Left renal pelvis (tissue), 4 donors: ENCODE measurements at places on chromosomes 4 and X. TPM values are rescaled to one million over a fixed set of nuclear protein-coding genes. Genes with fewer than 3 reads are reported as not detected.

DNA sequence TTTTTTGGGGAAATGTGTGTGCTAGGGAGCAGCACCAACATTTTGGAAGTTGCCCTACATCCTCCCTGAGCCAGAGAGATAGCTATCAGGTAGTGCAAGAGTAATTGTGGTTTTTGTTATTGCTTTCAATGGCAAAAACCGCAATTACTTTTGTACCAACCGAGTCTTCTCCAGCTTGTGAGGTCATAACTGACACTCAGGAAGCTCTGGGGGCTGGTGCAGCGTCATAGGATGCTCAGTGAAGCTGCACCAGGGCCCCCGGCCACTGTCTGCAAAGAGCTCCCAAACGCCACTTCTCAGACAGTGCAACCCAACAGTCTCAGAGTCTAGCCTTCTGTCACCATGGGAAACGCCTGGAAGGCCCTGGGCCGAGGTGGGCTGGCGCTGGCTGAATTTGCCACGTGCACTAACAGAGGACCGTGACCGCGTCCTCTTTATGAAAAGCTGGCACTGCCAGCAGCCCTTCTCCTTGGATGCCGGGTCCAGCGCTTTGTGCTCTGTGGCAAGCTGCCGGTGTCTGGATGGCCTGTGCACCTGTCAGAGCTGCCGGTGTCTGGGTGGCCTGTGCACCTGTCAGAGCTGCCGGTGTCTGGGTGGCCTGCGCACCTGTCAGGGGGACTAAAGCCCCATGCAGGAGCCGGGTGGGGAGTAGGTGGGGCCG lies 19.4 kb downstream of the SH3TC1 start:
- DNase-seq = no peak

DNA sequence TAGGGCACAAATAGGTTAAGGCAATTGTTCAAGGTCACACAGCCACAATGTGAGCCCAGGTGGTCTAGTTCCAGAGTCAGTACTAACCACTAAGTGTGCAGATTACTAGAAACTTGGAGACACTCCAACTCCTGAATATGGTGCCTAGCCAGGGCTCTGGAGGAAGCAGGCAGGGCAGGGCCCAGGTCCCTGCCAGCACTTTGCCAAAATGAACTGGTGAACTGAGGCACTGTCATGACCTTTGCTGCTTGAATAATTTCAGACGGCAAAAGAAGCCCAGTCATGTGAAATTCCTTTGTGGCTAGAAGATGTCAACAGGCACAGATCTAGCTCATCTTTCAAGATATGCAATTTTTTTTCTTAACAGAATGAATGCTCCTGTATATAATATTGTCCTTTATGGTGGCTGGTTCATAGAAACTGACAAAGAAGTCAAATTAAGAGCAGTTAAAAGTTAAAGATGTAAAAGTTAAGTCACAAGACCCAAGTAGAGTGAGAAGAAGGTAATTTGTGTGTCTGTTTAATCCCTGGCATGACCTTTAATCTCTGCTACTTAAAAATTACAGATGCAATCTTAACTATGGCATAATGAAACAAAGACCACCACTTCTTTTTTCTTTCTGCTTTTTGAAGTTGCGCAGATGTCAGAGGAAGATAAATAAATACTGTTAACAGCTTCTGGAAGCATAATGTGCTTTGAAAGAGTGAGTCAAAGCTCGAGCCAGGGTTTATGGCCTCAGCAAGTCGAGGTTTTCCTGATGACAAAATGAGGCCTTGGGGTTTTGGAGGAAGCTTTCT lies 54.1 kb downstream of the SHROOM3 start:
- no peak for DNase-seq

DNA sequence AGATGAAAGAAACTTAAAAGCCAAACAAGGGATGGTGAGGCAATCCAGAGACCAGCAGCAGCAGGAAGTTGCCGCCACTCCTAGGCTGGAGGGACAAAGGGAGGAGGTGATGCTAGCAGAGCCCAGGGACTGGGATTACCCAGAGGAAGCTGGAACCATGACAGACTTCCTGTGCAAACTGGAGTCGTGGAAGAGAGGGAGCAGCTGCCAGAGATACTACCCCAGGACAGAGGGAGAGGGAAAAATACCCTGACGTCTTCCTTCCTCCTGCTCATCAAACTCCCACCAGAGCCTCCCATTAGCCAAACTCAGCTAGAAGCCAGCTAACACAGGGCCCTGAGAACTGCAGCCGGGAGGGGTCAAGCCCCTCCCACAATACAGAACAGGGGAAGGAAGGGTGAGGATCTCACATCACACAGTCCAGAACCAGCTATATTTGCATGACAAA lies 101.2 kb upstream of the KLF3 start:
- DNase-seq = no peak

GRCh38 chr4:185004562-185005218 lies 13.6 kb upstream of the HELT start:
- DNase-seq = peak; percentile 49

DNA sequence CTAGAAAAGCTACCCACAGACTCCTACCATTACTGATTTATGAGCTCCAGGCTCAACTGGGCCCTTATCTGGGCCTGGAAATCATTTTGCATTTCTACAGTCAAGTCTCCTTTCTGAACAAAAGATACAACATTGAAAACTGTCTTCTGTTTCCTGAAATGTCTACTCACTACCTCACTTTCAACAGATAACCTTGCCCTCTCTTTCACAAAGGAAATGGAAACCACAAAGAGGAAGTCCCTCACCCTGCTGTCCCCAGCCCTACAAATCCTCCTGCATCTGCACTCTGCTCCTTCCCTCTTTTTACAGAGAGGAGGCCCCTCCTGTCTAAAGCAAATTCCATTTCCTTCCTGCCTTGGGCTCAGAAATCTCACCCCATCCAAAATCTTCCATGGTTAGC lies 24.8 kb upstream of the CYBB start:
- no peak for DNase-seq

- DNase-seq = no peak
Observed at GRCh38 chr4:7192252-7193029, at the start of gene SORCS2. TSS of gene SORCS2 (plus strand) at chr4:7192538.

- DNase-seq = no peak
Observed at GRCh38 chr4:80521438-80521837, 185.9 kb downstream of the CFAP299 start.

GRCh38 chr4:153651587-153651986 lies 32.5 kb upstream of the TLR2 start:
- DNase-seq = no peak

DNA sequence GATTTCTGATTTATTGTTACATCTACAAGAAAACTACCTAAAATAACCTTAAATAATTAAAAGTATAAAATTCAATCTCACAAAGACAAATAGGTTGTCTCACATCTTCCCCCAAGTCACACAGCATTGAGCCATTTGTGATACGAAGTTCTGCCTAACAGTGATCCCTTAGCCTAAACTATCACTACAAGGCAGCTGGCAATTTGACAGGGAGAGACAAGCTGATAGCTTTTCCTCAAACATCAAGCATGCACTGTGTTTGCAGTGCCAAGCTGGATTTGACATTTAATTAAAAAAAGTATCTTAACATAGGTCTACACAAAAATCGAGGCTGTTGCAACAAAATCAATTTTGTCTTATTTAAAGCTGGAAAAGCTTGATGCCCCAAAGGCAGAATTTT lies 464.7 kb upstream of the TRAM1L1 start:
- DNase-seq = no peak

DNA sequence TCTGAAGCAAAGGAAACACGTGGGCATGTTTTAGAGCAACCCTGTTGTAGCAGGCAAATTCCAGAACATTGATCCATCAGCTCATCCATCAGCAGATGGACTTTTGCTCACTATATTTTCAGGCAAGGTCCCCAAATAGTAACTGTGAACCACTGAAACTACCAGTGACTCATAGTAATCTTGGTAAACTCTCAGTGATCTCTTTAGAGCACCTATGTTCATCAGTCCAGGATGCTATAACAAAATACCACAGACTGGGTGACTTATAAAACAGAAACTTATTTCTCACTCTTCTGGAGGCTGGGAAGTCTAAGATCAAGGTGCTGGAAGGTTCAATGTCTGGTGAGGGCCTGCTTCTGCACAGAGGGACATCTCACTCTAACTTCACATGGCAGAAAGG lies 28.9 kb upstream of the BTC start:
- DNase-seq = no peak

GRCh38 chrX:151687635-151688034 lies 7.6 kb upstream of the PRRG3 start:
- DNase-seq = no peak

- DNase-seq = no peak
Observed at GRCh38 chrX:140526171-140526570, 21.3 kb upstream of the SOX3 start.

DNA sequence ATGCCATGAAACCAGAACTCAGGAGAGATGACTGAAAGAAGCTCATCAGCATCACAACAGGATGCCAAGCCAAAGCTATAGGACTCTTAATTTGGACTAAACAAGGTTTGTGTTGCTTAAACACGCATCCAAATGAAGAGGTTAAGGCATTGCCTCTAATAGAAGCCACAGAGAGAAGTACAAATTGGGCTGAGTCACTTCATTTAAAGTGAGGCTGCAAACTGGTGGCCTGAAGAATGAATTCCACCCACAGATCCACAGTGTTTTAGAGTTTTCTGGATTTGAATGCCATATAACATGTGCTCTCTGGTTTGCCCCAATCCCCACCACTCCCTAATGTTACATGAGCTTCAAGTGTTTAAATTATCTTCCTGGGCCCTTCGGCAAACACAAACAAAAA lies 103.5 kb downstream of the FIP1L1 start:
- no peak for DNase-seq

- DNase-seq = no peak
Observed at GRCh38 chrX:154019061-154019621, 561 bp downstream of the IRAK1 start.

- no peak for DNase-seq
Observed at GRCh38 chr4:38243388-38244053, 283.3 kb downstream of the PTTG2 start.

DNA sequence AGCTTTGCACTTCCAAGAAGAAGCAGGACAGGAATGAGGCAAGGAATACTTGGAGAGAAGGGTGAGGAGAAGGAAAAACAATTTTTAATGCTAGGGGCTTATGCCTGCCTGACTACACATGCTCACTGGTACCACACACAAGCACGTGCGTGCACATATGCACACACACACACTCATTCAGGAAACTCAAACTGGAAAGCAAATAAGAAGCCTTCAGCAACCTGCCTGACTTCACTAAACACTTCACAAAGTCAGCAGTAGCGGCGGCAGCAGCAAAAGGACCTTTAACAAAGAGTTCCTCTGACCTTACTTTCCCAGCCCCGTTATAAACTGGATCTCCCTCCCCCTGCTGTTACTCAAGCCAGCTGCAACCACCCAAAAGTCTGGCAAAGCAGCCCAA lies 3.3 kb downstream of the ZDHHC9 start:
- no peak for DNase-seq

DNA sequence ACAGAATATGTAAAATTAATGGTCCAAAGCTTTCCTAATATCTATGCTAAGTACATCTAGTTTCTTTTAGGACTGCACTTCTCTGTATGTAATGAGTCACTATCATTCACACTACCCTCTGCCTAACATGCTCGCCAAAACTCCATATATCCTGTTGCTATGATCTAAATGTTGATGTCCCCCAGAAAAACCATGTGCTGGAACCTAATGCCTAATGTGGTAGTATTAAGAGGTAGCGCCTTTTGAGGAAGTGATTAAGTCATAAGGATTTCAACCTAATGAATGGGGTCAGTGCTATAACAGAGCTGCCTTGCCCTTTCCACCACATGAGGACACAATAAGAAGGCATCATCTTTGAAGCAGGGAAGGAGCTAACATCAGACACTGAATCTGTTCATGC lies 34.9 kb upstream of the NFKB1 start:
- no peak for DNase-seq

DNA sequence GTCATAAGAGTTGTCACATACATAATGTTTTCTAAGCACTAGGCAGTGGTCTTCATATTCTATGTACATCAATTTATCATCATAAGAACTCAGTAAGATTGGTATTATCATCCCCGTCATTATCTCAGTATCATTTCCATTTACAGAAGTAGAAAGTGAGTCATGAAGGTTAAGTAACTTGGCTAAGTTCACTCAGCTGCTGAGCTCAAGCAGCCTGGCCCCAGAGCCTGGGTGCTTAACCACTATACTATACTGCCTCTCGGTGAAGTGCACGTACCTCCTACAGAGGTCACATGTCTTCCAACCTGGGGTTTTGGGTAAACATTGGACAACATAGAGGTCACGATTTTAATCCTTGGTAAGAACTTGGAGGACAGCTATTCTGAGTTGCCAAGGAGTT lies 161.5 kb upstream of the GATB start:
- no peak for DNase-seq

DNA sequence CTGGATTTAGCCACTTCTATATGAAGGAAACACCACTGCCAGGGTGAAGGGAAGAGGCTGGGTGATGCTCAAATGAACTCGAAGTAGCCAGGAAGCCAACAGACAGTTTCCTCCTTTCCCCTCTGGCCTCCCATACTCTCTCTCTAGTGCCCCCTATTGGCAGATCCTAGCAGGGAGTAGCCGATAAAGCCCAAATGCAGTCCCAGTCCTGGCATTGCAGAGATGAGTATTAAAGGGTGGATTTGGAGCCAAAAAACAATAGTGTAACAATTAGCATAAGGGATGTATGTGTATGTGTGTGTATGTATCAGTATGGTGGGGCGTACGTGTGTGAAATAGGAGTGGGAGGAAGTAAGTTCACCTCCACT lies 213.8 kb upstream of the LDB2 start:
- DNase-seq = no peak

- no peak for DNase-seq
Observed at GRCh38 chr4:185255868-185256267, 46.5 kb downstream of the SNX25 start.

GRCh38 chr4:145815626-145816025 lies 123.0 kb downstream of the ZNF827 start:
- DNase-seq = no peak

DNA sequence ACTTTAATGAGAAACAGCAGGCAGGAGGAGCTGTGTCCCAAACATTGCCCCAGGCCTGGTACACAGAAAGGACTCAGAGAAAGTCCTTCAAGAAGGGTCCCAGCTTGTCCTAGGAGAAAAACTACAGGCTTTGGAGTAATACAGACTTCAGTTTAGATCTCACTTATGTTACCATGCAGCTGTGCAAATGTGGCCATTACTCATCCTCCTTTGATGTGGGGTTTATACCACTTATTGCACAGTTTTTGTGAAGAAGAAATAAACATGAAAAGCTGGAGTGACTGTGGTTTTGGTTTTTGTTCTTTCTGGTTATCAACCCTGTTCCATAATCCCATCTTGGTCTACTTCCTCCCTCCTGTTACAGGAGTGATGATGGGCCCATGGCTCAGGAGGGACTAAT lies 8.1 kb upstream of the CYTL1 start:
- DNase-seq = no peak

Gene KLHL34
- 0.06 TPM for polyA plus RNA-seq

Gene RNF212
- polyA plus RNA-seq = 18.2 TPM

Gene CSAG2
- polyA plus RNA-seq = not detected

Gene FDCSP
- polyA plus RNA-seq = 1.3 TPM

Gene CSAG1
- not detected for polyA plus RNA-seq

Gene SHROOM3
- 37.8 TPM for polyA plus RNA-seq
